ENCODE measurements at places on chromosomes 5 and 9.

DNA sequence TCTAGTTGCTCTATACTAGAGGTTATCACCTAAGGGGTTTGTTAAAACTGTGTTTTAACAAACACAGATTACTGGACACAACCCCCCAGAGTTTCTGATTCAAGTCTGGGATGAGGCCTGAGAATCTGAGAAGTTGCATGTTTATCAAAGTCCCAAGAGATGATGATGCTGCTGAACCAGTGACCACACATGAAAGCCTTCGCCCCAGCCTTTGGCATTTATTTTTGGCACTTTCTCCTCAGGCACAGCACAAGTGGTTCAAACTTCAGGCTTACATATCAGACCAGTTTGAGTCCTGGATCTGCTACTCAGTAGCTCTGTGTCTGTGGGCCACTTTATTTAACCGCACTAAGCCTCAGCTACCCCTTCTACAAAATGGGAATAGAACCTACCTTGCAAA, 407.2 kb upstream of the PIK3R1 start:
- H3K36me3 ChIP-seq, result peaks cover 22% of the 10 kb centered on the region
- H3K27ac ChIP-seq, result no peak overlapping the region
- no peak overlapping the region for H3K4me3 ChIP-seq
- peaks cover 6% of the 10 kb centered on the region for H3K4me1 ChIP-seq
- no peak for DNase-seq

- H3K27ac ChIP-seq, result no peak overlapping the region
- H3K27me3 ChIP-seq, result no peaks in the 10 kb centered on the region
- 0 out of 2 replicates have a peak, but pooled peaks cover 2% of the 10 kb centered on the region for H3K4me1 ChIP-seq
- DNase-seq, result no peak
- H3K4me3 ChIP-seq, result no peak overlapping the region
Observed at GRCh38 chr5:149641000-149641576, 59.8 kb downstream of the ARHGEF37 start.

DNA sequence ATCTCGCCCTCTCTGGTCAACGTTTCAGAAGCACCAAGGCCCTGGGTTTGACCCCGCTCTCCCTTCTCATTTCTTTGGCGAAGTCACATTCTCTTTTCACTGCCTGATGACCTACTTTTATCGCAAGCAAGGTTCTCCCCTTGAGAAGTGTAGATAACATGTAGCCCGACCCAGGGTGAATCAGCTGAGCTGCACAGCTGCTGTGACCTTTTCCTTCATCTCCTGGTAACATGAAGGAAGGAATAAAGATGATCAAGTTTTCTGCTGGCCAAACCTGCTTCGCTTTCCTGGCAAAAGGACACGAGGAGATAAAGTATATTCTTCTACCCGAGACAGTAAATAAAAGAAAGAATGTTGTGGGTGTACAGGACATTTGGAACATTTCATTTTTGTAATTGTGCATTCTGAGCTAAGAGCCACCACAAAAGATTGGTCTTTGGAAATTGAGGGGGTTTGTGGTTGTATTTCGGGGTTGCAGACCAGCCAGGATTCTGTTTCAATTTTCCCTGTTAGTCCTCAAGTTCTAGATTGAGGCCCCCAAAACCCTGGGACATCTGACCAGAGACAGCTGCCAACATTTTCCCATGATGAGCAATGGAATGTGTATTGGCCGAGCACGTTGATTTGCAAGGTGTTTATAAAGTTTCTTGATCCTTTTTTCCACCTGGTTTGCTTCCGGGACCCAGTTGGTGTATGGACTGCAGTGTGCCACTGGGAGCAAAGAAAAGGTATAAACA, 155.1 kb upstream of the ZNF462 start:
- no peaks in the 10 kb centered on the region for H3K4me1 ChIP-seq
- DNase-seq, result no peak
- no peak overlapping the region for H3K27ac ChIP-seq
- H3K27me3 ChIP-seq, result no peaks in the 10 kb centered on the region

DNA sequence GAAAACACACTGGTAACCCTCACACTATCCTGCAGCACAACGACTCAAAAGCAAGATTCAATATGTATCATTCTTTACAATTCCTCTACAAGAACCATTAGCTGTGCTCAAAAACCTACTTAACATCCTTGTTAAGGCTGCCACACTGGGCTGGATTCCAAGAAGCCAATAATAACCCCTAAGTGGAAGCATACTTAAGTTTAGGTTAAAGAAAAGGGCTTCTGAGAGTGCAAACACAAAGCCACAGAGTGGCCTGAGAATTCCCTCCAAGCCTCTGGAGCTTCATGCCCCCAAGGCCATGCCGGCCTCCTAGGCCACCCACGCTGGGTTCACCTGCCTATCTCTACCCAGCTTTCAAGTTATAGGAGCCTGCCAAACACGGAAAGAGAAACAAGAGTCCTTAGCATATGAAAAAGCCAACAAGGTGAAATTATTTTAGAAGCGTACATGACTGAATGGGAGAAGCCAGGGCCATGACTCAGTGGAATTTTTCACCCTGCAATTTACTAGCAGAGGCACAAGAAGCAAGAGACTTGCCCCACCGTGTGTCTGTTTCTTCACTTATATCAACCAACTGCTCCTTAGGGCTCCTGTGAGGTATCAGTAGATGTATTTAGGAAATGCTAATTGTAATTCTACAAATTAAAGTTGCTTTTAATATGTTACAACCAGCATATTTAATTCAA, 293.0 kb downstream of the SPOCK1 start:
- H3K4me3 ChIP-seq, result no peak overlapping the region
- H3K27ac ChIP-seq, result no peak overlapping the region
- no peaks in the 10 kb centered on the region for H3K36me3 ChIP-seq

GRCh38 chr5:132848270-132848669, 17.8 kb upstream of the SHROOM1 start:
- H3K27me3 ChIP-seq, result no peaks in the 10 kb centered on the region
- no peaks in the 10 kb centered on the region for H3K4me1 ChIP-seq
- H3K27ac ChIP-seq, result no peak overlapping the region
- H3K36me3 ChIP-seq, result no peaks in the 10 kb centered on the region
- DNase-seq, result no peak

Data from H9 (cell line).